ENCODE measurements at places on chromosomes 12 and 14. TPM values are rescaled to one million over a fixed set of nuclear protein-coding genes. Genes with fewer than 3 reads are reported as not detected.

RNU6-7 gene
- not detected for total RNA-seq

GLT1D1 gene
- 1.3 TPM for total RNA-seq

BIN2 gene
- total RNA-seq: not detected

PRR4 gene
- 0.38 TPM for total RNA-seq

SALL2 gene
- 17.1 TPM for total RNA-seq

CCDC91 gene
- 23.5 TPM for total RNA-seq

BEGAIN gene
- 3.2 TPM for total RNA-seq

DACT1 gene
- 12.2 TPM for total RNA-seq

DNA sequence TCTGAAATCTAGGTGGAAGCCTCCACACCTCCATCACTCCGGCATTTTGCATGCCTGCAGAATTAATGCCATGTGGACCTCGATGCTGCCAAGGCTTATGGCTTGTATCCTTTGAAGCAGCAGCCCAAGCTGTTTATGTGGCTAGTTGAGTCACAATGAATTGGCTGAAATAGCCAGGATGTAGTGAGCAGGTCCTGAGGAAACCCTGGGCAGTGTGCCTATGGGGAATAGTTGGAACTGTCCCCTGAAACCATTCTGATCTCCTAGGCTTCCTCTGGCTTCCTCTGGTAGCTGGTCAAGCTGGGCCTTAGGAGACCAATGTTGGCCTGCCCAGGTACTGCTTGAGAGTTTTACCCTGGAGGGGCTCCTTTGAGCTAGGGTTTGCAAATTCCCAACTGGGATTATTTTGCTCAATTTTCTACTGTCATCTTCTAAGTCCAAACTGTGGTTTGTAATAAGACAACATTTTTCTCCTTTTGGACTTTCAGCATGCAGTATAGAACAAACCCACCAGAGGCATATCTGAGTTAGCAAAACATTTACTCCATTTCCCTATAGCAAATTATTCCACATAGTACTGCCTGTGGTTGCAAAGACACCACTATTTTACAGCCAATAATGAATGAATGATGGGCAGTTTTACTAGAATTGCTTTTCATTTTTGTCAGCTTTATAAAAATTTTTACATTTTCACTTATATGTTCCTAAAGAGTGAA, 85.1 kb upstream of the AMIGO2 start:
- no peak for DNase-seq

GRCh38 chr12:130524759-130525158, 187.1 kb downstream of the PIWIL1 start:
- DNase-seq: no peak

DNA sequence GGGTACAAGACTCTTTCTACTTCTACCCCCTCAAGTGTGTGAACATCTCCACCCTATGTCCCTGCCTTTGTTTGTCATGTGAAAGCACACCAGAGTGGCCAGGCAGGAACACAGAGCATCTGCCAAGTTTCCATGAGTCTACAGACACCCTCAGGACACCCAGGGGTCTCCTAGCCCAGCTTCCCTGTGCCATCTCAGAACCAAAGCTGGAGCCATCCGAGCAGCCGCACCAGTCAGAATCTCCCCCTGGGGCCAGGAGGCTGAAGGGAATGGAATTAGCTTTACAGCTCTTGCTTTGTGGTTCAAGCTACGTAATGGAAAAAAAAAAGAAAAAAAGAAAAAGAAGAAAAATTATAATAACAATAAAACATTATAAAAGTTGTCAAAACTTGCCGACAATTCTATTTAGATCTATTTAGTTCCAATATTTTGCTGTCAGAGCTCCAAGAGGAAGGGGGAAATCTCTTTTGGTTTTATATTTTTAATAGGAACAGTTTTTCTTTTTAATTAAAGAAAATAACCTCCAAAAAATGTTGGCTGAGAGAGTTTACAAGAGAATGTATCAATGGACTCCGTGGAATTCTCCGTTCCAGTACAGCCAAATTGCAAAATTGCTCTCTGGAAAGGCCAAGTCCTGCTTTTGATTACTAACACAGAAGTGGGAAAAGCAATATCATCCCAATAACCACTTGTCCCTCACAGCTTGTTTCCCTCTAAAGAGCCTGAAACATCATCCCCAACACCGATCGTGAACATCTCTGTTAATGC, 37.1 kb downstream of the TBX5 start:
- DNase-seq: no peak

DNA sequence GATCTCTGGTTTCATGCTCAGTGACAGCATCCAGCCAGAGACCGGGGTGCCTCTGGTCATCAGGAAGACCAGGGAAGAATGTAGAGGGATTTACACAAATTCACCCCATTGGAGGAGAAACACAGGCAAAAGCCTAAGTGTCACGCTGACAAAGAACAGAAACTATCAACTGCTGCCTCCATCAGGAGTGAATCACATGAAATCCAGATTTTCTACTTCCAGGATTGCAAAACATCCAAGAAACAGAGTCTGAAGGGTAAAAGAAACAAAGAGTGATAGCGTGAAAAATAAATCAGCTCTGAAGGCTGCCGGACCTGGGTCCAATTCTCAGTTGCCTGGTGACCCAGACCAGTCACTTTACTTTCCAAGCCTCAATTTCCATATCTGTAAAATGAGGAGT, 136.1 kb upstream of the MAP1LC3B2 start:
- DNase-seq: no peak

DNA sequence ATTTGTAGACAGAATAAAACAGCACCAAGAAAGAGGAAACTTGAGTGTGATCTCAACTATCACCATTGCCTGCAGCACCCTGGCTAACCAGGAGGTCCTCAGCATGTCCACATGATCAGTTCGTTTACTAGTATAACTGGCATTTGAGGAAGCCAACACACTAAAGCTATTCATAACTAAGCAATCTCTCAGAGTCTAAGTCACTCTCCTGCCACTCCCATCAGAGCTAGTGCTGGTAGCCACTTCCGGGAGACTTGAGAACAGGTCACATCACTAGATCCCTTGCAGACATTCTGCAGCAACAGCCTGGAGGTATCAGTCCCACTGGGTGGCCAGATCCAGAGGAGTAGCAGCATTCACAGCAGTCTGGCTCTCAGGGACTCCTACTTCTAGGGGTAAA, 352.9 kb upstream of the OR4E1 start:
- DNase-seq: no peak

DNA sequence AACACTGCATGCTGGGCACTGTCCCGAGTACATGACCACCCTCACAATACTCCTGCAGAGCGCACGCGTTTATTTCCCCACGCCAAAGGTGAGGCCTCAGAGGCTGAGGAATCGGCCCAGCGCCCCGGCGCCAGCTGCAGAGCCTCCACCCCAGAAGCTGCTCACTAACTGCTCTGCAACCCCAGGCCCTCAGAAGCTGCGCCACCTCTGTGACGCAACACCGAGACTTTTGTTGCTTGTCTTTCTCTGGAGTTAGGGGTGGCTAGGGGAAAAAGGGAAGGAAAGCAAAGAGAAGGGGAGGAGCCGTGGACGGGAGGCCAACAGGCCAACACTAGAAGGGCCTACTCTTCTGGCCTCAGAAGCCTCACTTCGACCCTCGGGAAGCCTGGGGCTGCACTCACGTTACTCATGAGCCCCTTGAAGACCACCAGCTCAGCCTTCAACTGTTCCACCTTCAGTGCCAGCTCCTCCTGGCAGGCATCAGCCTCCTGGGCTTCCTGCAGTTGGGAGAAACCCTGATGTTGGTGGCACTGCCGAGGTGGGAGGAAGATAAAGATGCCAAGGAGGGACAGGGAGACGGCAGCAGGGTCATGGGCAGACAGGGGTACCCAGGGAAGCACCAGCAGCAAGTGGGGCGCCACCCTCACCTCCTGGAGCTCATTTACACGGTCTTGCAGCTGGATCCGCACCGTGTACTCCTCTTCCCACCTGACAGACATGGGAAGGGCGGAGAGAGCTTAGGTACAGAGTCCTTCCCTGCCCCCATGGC, 5.4 kb downstream of the IFFO1 start:
- DNase-seq: no peak

DNA sequence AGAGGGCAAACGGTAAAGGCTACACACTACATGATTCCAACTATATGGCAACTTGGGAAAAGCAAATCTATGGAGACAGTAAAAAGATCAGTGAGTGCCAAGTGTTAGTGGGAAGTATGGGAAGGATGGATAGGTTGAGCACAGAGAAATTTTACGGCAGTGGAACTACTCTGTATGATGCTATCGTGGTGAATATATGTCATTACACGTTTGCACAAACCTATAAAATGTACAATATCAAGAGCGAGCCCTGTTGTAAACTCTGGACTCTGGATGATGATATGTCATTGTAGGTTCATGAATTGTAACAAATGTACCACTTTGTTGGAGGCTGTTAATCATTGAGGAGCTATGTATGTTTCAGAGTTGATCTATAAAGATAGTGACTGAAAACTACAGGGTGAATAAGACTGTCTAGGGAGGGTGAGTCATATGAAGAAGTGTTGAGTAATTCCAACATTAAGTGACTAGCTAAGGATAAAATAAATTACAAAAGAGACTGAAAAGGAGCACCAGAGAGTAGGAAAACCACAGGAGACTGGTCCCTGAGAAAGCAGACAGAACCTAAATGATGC, 349.2 kb upstream of the LMO3 start:
- DNase-seq: peak; percentile 50

DNA sequence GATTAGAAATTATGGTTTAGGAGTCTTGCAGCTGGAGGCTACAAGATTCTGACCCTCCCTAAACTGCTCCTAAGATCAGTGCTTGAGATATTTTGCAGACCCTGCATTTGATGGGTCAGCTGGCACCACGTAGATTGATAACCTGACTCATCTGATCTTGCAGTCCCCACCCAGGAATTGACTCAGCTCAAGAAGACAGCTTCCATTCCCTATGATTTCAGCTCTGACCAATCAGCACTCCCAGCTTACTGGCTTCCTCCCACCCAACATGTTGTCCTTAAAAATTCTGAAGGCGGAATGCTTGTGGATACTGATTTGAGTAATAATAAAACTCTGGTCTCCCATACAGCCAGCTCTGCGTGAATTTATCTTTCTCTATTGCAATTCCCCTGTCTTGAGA, 23.2 kb upstream of the MTHFD1 start:
- no peak for DNase-seq

All from kidney epithelial cell (primary cell).